Aorta (tissue), 5 donors: ENCODE measurements at places on chromosomes 11 and 22. TPM values are rescaled to one million over a fixed set of nuclear protein-coding genes. Genes with fewer than 3 reads are reported as not detected.

BEST1 gene
- 3.9 TPM for total RNA-seq

OR5P2 gene
- total RNA-seq, result not detected

C11orf91 gene
- not detected for total RNA-seq

ATP6V1E1 gene
- 116 TPM for total RNA-seq

OTOG gene
- not detected for total RNA-seq

GRAP2 gene
- 2.0 TPM for total RNA-seq

VWCE gene
- total RNA-seq, result 5.6 TPM

NPTXR gene
- total RNA-seq, result 16.5 TPM
